ENCODE measurements at places on chromosomes 1 and 21. TPM values are rescaled to one million over a fixed set of nuclear protein-coding genes. Genes with fewer than 3 reads are reported as not detected.

DNA sequence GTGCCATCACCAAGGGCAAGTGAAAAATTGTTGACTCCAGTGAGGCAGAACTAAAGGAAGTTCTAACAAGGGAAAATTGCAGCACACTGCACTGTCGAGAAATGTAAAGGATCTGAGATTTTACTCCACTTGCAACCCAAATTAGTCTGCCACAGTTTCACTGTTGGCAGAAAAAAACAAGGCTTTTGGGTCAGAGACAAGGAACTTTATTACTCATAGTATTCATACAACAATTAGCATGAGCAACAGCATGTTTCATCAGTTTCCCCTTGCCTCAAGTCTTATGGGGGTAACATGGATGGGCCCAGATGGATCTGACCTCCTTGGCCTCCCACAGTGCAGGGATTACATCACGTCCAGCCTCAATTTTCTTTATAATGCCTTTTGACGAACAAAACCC, 125.3 kb downstream of the LTN1 start:
- no peak overlapping the region for H3K27ac ChIP-seq
- peaks cover 12% of the 10 kb centered on the region for H3K36me3 ChIP-seq
- no peak for DNase-seq
- no peak overlapping the region for H3K4me3 ChIP-seq
- no peaks in the 10 kb centered on the region for H3K4me1 ChIP-seq

GRCh38 chr1:38092256-38092655, 45.7 kb upstream of the POU3F1 start:
- H3K4me3 ChIP-seq: no peak overlapping the region
- H3K27me3 ChIP-seq: peaks cover 23% of the 10 kb centered on the region
- DNase-seq: no peak
- no peak overlapping the region for H3K27ac ChIP-seq
- no peaks in the 10 kb centered on the region for H3K36me3 ChIP-seq

DNA sequence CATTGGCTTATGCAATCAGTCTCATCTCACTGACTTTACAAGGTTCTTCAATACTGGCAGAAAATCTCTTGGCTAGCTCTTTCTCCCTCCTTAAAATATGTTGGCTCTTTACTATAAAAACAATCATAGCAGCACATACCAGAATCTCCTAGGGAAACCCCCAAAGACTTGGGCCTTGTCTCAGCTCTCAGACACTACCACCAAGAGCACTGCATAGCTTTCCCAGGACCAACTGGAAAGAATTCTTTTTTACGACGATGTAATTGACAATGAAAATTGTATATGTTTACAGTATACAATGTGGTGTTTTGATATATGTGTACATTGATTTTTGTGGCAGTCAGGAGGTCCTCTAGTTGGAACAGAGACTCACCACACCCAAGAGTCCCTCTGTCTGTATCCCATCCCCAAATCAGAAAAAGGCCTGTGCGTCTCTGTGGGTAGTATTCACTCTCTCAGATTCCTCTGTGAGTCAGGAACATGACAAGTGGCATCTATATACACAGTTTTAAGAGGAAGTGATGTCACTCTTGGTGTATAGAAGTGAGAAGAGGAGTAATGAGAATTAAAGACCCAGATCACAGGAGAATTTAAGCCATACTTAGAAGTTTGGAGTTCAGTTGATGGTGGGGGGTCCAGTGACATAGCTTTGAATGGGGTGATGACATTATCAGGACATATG, 21.1 kb downstream of the SMAP2 start:
- peaks cover 79% of the 10 kb centered on the region for H3K4me1 ChIP-seq
- H3K27me3 ChIP-seq: no peaks in the 10 kb centered on the region
- H3K27ac ChIP-seq: peak overlapping the region; percentile 84

- DNase-seq: no peak
- H3K27ac ChIP-seq: no peak overlapping the region
- H3K4me3 ChIP-seq: no peak overlapping the region
- H3K4me1 ChIP-seq: peaks cover 19% of the 10 kb centered on the region
- peaks cover 85% of the 10 kb centered on the region for H3K36me3 ChIP-seq
These were observed 20.8 kb downstream of the SCYL3 start for GRCh38 chr1:169872906-169873305.

Gene GABPB2
- 15.9 TPM for total RNA-seq

DNA sequence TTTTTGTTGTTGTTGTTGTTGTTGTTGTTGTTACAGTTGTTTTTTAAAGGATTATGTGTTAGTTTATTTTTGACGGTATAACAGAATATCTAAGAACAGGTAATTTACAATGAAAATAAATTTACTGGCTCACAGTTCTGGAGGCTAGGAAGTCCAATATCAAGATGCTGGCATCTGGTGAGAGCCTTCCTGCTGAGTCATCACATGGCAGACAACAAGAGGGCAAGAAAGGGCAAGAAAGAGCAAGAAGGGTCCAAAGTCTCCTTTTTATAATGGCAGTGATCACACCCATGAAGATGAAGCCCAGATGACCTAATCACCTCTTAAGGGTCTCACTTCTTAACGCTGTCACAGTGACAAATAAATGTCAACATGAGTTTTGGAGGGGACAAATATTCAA, 142.1 kb downstream of the NEGR1 start:
- H3K27ac ChIP-seq: no peak overlapping the region
- DNase-seq: no peak
- H3K4me3 ChIP-seq: no peak overlapping the region
- no peaks in the 10 kb centered on the region for H3K36me3 ChIP-seq

DNA sequence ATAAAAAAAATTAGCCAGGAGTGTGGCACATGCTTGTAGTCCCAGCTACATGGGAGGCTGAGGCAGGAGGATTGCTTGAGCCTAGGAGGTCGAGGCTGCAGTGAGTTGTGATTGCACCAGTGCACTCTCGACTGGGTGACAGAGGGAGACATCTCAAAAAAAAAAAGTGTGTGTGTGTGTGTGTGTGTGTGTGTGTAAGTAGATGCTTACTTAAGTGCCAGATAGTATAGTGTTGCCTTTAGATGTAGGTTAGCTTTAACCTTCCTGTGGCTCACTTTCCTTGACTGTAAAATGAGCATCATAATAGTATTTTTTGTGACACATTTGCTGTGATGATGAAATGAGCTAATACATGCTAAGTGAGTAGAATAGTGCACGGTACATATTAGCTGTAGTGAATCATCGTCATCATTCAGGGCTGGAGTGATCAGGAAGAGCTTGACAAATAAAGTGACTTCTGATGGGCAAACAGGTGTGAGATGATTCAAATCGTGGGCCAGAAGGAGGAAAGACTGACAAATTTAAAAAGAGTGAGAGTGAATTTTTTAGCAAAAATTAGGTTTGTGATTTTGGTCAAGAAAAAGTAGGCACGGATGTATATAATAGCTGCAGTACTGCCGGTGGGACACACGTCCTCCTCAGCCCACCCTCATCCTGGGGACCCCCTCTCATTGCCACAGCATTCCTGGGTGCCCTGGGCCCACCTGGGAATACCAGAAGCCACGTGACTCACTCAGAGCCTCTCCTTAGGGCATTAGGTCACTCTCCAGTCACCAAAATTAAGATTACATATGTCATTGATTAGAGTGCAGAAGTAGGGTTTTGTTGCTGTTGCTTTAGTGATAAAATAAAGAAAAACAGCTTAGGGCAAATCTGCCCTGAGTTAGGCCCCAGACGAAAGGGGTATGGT, 33.9 kb downstream of the EIF2D start:
- peak overlapping the region; percentile 98 for H3K27ac ChIP-seq
- peaks cover 96% of the 10 kb centered on the region for H3K4me1 ChIP-seq
- no peaks in the 10 kb centered on the region for H3K27me3 ChIP-seq
- peaks cover 89% of the 10 kb centered on the region for H3K36me3 ChIP-seq

- no peak overlapping the region for H3K4me3 ChIP-seq
- no peak for DNase-seq
- H3K36me3 ChIP-seq: no peaks in the 10 kb centered on the region
- H3K27ac ChIP-seq: no peak overlapping the region
These were observed 33.5 kb upstream of the KLF17 start for GRCh38 chr1:44084998-44085675.

DNA sequence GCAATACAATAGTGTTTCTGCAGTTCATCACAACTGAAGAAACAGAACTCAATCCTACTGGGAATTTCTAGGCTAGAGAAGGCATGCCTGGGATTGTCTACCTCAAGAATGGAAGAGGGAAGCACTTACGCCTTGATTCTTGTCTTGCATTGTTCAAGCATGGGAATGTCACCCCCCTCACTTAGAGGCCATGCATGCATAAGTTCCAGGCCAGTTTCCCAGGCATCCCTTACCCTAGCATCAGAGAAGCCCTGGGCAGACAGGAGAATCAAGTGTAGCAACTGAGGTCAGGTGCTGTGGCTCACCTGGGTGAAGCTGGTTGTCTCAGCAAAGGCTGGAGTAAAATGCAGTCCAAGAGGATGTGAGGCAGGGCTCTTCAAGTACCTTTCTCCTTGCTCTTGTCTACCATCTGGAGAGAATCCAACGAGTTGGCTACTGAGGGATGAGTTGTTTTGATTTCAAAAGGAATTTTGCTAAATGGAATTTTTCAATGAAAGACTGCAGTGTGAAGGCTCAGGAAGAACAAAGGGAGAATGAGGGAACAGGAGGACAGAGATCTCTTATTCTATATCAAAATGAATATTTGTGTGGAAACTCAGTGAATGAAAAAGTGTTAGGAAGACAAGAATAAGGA, 174.3 kb downstream of the NEK7 start:
- no peak for DNase-seq
- H3K36me3 ChIP-seq: no peaks in the 10 kb centered on the region
- H3K4me1 ChIP-seq: no peaks in the 10 kb centered on the region

Gene C1orf87
- total RNA-seq: not detected

Gene CFHR3
- total RNA-seq: not detected

DNA sequence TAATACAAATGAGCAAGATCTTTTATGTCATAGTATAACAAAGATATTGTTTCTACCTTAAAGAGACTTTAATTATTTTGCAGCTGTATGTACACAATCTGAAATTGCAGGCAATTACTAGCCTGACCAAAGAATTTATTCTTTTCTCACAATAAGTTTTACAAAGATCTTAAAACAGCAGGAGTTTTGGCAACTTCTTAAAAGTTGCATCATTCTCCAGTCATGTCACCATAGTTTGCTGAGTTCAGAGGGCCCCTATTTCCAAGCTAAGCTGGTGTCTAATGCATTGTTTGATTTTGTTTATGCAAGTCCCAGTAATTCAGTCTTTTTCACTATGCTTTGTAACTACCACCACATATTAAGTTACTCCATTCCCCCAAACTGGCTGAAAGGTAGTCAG, 114.8 kb downstream of the DNAH14 start:
- H3K27me3 ChIP-seq: no peaks in the 10 kb centered on the region
- no peak overlapping the region for H3K27ac ChIP-seq
- no peaks in the 10 kb centered on the region for H3K4me1 ChIP-seq
- DNase-seq: no peak
- no peak overlapping the region for H3K4me3 ChIP-seq

Gene ANGPTL7
- total RNA-seq: not detected

- no peaks in the 10 kb centered on the region for H3K36me3 ChIP-seq
- DNase-seq: no peak
- H3K27me3 ChIP-seq: peaks cover 4% of the 10 kb centered on the region
- no peaks in the 10 kb centered on the region for H3K4me1 ChIP-seq
- H3K4me3 ChIP-seq: no peak overlapping the region
These were observed 15.0 kb upstream of the ZMYM6 start for GRCh38 chr1:35046730-35047129.

Gene LCE2A
- total RNA-seq: not detected

Gene RAP1GAP
- 0.46 TPM for total RNA-seq

GRCh38 chr1:223665592-223666312, at the start of gene CAPN8:
Gene CAPN8 (minus strand): TSS chr1:223665701. CDS start chr1:223665646, 55 bp downstream.
- no peaks in the 10 kb centered on the region for H3K4me1 ChIP-seq
- no peak within 1 kb of the TSS for H3K27ac ChIP-seq
- no peak within 1 kb of the TSS for H3K4me3 ChIP-seq
- no peaks in the 10 kb centered on the region for H3K36me3 ChIP-seq

DNA sequence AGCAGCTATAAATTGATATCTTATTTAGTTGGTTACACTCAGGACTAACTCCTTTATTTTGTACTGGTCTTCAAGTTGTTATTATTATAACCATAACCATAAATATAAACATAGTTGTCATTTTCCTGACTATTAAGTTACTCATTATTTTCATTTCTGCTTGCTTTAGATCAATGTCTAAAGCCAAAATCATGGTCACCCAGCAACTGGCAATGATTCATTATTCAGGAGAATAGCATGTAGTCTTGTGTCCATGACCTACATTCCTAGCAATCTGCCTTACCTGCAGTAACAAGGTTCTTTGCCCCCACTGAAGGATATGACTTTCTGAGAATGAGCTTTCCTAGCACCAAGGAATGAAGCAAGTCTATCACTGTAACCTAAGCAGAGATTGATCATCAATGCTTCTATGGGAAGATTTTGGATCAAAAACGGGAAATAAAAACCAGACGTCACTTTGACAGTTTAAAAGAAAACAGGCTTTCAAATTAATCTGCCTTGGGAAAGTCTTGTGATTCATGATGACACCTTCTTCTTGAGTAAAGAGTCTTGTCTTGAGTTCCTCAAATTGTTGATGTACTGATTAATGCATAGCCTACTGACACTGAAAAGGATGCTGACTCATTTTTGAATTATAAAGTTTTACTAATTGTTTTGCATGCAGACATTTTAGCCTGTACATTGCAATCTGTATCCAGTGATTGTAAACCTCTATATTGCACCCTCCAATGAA, 203.3 kb upstream of the IVNS1ABP start:
- DNase-seq: no peak
- H3K4me3 ChIP-seq: no peak overlapping the region
- H3K36me3 ChIP-seq: peaks cover 38% of the 10 kb centered on the region
- peaks cover 4% of the 10 kb centered on the region for H3K4me1 ChIP-seq
- H3K27me3 ChIP-seq: no peaks in the 10 kb centered on the region

DNA sequence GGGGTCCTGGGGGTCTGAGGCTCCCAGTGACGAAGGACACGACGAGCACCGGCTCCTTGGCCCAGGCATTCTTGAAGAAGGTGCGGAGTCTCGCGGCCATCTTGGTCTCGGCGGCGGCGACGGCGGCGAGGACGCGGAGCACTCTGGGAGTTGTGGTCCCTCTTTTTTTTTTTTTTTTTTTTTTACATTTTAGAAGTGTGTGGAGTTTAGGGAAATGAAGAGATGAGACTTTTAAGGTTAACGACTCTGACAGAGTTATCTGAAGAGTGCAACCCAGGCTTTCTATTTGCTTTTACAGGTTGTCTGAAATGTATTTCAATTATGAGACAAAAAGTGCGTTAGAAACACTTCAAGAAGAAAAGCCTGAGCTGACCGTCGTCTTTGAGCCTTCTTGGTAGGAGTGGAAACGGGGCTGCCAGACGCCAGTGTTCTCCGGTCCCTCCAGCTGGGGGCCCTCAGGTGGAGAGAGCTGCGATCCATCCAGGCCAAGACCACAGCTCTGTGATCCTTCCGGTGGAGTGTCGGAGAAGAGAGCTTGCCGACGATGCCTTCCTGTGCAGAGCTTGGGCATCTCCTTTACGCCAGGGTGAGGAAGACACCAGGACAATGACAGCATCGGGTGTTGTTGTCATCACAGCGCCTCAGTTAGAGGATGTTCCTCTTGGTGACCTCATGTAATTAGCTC, 9.7 kb downstream of the OR2B11 start:
- H3K27ac ChIP-seq: no peak overlapping the region
- no peak overlapping the region for H3K4me3 ChIP-seq
- no peak for DNase-seq
- no peaks in the 10 kb centered on the region for H3K27me3 ChIP-seq
- H3K4me1 ChIP-seq: peaks cover 1% of the 10 kb centered on the region

Gene ARHGAP30
- 170 TPM for total RNA-seq

Gene SPATA45
- not detected for total RNA-seq

Gene DMRTA2
- total RNA-seq: not detected

GRCh38 chr1:86052948-86053698, 103.4 kb downstream of the COL24A1 start:
- H3K36me3 ChIP-seq: no peaks in the 10 kb centered on the region
- H3K27ac ChIP-seq: no peak overlapping the region
- DNase-seq: no peak
- H3K4me3 ChIP-seq: no peak overlapping the region
- H3K27me3 ChIP-seq: no peaks in the 10 kb centered on the region

Data from activated T-helper 2 cell treated with anti-CD3 and anti-CD28 coated beads, Interferon-gamma antibody, Interleukin-2, Interleukin-4, amounts not matched to agents 10 μg/mL and 5 μg/mL and 100 μg/mL, durations not matched to agents 14 hours and 24 hours and 36 hours (primary cell).